Activated T-helper 1 cell treated with Interleukin-2 at 50 U/mL for 16 hours (primary cell): ENCODE measurements at places on chromosomes 1 and 21.
A peak's percentile ranks its signal among the peaks of the same experiment; 100 is the strongest.

DNA sequence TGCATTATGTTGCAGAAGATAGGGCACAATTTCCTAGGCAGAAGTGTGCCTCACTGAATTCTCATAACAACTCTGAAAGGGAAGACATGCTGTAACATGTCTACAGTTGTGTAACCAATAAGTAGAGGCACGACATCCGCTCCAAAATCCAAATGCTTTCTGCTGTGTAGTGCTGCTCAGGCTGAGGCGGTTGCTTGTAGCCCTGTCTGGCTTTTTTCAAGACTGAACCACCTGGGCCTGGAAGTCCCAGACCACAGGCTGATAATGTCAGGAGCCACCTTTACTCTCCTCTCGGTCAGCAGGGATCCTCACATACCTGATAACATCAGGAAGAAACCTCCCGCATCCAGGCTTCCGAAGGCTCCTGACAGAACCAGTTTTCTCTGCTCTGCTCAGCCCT is 10.9 kb downstream of the AKNAD1 start:
- DNase-seq: no peak

DNA sequence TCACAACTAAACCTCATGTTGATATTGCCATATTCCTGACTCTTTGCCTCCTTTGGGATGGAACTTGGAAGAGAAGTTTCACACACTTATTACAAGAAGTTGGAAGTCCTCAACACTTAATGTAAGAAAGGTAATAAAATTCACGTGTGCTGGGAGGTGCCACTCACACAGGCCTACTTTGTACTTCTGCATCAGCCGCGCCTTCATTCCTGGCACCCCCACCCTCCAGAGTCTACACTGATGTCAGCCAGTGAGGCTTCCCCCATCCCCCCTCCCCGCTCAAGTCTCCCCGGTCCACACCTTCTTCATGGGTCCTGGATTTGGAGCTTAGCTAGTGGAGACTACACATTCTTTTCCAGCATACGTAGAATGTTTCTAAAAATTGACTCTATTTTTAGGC is 24.8 kb upstream of the SLC45A1 start:
- DNase-seq: no peak

DNA sequence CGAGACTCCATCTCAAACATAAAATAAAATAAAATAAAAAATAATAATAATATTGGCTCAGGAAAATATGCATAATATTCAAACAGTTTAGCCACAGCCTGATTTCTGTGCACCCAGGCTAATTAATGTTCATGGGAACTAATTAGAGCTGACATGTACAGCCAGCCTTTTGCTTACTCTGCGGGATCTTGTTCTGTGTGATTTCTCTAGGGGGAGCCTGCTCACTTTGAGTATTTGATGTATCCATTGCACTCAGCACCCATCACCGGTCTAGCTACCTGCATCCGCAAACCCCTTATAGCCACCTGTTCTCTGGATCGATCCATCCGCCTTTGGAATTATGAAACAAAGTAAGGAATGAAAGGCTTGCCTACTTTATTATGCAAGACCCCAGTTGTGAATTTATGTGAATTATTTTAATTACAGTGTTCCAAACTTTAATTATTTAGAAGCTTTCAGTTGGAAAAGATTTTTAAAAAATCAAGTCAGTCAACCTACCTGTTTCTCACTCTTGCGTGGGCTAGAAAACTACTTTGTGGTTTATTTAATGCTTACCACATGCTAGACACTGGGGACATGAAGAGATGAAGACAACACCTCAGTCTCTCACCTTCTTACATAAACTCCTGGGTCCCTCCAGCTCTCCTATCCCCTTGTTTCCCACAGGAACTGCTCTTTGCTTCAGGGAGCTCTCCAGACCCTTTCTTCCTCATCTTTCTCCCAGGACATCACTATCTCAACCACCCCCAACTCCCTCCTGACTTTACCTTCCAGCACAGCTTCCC is 25.4 kb downstream of the CFAP57 start:
- no peak for DNase-seq

DNA sequence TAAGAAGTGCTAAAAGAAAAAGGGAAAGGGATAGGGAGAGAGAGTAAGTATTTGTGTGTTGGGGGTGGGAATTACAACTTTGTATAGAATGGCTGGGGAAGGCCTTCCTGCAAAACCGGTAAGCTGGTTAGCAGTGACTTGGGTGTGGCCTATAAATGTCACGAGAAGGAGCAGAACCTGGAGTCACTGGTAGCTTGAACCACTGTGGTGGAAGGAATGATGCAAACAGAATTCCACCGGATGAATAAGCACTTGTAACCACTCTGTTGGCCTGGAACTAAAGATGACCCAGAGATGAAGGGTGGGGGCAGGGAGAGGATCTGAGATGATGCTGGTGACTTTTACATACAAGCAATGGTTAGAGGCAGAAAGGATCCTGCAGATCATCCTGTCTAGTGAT is 8.9 kb downstream of the XKR8 start:
- DNase-seq: no peak

GRCh38 chr1:119988306-119989062 is 81.0 kb downstream of the NOTCH2 start:
- no peak for DNase-seq

DNA sequence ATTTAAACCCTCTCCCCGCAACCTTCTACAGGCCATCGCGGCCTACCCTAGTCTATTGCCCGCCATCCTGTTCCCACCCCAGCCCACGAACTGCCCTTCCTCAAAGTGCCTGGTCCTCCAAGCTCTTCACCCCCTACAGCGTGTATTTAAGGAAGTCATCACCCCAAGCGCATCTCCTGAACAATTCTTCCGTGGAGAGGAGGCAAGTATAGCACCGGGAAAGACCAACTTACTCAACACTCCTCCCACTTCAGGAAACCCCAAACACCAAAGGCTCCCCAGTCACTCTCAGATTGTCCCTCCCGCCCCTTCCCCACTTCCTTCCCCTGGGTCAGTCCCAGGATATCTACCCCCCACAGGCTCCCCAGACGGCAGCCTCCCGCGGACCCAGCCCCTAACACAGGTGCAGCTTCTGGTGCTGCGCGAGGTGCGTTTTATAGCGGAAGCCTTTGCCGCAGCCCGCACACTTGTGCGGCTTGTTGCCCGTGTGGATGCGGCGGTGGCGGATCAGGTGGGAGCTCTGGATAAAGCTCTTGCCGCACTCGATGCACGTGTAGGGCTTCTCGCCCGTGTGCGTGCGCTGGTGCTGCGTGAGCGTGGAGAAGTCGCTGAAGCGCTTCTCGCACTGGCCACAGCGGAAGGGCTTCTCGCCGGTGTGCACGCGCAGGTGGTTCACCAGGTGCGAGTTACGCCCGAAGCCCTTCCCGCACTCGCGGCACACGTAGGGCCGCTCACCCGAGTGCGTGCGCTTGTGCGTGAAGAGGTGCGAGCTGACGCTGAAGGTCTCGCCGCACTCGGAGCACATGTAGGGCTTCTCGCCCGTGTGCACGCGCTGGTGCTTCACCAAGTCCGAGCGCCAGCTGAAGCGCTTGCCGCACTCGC is 25.5 kb downstream of the ZNF697 start:
- no peak for DNase-seq

GRCh38 chr1:241391926-241392710 is 35.1 kb upstream of the RGS7 start:
- no peak for DNase-seq

DNA sequence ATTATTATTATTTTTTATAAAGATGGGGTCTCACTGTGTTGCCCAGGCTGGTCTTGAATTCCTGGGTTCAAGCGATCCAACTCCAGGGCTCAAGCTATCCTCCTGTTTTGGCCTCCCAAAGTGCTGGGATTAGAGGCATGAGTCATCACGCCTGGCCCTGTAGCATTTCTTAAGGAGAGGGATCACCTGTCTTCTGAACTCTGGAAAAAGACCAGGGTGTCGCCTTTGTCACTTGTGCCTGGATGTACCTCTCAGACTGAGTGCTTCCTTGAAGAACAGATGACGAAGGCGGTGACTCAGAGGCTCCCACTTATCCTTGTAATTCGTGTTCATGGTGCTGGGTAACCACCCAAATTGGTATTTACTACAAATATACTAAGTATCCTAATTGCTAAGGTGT is 2.4 kb upstream of the CGN start:
- no peak for DNase-seq

DNA sequence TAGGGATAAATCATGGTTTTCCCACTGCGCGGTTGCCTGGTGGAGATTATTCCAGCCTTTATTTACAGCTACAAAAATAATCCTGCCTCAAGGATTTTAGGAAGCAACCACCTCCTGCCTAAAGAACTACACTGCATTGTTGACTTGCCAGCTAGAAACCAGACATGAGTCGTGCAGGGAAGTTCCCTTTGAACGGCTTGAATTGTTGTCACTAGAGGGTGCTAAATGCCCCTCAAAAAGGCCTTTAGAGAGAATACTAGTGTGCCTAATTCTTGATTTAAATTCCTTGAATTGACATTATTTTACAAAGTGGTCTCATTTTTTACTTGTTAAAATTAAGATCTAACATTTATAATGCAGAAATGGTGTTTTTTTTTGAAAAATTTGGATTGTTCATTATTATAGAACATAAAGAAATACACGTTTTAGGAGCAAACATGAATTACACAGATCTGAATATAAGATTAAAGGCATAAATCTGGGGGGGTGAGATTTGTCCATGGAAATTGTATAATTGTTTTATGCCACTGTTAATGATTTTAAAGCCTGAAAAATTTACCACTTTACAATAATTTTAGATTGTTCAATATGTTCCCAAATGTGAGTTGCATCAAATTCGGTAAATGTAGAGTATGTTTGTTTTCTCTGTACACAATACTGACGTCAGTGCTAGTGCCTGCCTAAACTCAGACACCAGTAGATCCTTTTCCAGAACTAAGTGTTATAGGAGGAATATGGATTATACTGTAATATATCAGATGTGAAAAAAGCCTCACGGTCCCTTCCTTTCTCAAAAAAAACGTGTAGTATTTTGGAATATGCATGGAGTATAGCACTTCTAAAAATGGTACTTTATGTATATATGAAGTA is 7.6 kb upstream of the ERG start:
- DNase-seq: no peak

DNA sequence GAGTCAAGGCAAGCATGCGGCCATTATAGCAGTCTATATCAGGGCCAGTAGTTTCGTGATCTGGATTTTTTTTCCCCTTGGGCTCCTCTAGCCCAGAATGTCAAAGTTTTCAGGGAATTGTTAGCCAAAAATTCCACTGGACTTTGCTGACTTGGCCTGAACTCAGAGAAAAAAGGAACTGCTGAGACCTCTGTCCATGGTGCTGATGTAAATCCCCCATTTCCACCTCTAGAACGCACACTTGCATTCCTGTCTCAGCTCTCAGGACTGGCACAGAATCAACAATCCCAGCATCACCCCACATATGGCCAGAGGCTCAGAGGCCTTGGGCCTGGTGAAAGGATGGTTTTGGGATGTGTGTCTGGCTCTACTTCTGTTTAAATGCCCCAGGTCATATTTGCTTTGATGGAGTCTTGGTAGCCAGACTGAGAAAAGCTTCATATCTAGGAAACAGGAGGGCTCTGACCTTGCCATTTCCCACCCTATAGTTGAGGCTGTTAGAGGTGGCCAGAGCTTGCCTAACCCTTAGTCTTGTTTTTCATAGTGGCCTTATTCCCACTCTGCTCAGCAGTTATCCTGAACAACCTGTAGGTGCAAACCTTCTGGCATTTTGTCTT is 16.9 kb upstream of the EFCAB14 start:
- DNase-seq: no peak

DNA sequence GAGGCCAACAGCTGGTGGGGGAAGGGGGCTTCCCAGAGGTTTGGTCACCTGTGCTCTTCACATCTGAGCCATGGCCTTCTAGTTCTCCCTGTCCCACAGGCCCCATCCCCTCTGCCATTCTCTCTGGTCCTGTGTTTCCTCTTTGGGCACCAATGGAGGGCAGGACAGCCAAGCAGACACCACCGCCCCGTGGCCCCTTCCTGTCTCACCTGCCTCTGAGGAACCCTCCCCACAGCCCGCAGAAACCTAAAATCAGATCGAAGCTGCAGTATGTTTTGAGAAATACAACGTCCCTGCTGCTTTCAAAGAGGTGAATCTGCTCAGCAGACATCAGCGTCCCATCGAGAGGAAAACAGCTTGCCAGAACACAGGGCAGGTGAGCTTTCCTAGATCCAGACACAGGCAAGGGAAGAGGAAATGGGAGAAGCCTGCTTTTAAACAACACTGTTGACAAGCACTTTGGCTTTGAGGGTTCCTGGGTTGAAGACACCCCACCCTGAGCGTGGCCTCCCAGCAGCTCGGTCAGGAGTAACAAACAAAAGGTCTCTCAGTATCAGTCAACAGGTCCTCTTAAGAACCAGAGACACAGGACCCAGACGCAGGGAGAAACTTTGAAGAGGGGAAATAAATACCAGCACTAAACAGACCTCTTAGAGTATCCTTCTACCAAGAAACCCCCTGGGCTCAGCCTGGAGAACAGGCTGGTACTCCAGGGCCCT is 2.3 kb downstream of the PANK4 start:
- peak; percentile 47 for DNase-seq

- no peak for DNase-seq
Observed at GRCh38 chr1:204578867-204579664, 62.9 kb downstream of the MDM4 start.

GRCh38 chr1:172224871-172225270 is 195.6 kb upstream of the C1orf105 start:
- no peak for DNase-seq

DNA sequence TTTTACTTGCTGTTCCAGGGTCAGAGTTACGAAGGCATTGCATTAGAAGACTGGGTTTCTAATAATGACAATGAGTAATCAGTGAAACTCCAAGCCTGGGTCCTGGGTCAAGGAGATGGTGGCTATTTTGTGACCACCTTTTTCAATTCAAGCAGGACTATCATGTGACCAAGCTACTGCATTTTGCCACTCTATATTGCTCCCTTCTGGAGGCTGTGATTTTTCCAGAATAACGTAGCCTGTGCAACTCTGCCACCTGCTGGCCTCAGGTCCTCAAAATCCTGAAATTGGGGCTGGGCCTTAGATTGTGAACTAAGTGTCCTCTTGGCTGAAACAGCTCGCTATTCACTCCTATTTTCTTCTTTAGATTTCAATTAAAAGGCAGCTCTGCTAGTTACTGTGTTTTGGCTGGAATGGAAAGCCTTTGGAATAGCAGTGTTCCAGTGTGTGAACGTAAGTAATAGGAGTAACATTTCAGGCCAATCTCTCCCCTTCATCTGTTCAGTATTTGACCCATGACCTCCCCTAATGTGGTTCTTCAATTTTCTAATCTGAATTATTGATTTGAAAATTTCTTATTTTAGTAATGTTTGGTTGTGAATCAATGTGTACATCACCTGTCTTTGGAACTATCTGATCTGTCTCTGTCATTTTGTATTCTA is 52.9 kb upstream of the CD46 start:
- no peak for DNase-seq

DNA sequence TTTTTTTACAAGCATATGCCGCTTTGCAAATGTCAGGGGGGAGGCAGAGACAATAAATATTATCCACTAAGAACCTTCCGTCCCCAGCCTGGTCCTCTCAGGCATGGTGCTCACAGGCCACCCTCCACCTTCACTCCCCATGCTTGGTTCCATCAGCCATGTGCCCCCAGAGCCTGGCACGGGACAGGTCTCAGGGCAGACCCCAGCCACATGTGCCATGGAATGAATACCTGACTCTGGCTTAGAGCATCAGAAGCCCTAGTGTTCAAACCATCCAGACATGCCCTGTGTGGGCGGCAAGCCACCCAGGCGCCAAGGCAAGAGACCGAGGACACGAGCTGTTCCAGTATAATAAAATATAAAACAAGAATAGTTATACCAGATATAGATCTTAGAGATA is 5.4 kb downstream of the LSS start:
- no peak for DNase-seq
